ENCODE measurements at places on chromosomes 6 and 20.

DNA sequence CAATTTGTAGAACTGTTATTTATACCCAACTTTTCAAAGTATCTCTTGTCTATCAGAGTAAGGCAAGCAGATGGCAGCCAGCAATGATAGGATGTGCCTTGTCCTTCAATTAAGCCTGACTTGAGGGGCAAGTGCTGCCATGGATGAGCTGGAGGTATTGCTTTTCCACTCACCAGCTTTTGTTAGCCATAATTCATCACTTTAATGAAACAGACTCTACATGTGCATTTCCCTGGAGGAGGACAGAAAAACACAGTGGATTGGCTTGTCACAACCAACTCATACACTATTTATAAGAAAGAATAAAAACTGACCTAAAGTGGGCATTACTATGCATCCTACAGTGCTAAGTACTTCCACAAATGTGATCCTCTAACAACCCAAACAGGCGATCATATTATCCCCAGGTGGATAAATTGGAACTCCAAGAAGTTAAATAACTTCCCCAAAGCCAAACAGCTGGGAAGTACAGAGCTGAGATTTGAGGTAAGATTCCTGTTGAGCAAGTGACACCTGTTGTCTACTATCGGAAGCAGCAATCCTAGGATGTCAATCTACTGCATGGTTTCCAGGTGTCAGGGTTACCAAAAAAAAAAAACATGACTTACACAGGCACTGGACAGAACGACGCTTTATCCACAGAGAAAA is 73.9 kb upstream of the NRSN1 start:
- DNase-seq, result no peak

DNA sequence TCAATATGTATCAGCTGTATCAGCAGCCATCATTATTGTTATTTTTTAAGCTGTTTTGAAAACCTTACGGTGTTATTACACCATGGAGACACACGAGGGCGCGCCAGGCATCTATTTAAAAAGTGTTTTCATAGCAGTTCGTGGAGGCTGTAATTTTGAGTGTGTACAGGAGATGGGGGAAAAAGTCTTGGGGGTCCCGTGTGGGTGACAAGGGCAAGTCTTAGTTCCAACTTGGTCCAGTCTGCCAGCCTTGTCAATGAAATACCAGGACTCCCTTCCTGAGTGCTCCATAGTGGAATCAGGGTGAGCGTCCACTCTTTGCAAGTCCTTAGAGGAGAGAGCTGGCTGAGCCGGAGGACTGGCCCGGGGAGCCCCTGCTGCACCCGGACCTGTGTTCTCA is 43.3 kb downstream of the SLC2A10 start:
- peak; percentile 64 for DNase-seq

GRCh38 chr20:16143596-16143995 is 429.7 kb downstream of the KIF16B start:
- DNase-seq, result no peak

- no peak for DNase-seq
These were observed 545.4 kb downstream of the EYS start for GRCh38 chr6:65161661-65162060.

DNA sequence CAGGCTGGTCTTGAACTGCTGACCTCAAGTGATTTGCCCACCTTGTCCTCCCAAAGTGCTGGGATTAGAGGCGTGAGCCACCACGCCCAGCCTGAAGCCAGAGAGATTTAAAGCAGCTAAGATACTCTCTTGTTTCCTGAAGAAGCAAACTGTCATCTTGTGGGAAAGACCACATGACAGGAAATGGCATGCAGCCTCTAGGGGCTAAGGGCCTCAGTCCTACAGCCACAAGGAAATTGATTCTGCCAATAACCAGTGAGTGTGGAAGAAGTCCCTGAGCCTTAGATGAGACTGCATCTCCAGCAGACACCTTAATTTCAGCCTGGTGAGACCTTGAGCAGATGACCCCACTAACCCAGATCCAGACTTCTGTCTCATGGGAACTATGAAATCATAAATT is 40.9 kb downstream of the KIZ start:
- DNase-seq, result no peak

DNA sequence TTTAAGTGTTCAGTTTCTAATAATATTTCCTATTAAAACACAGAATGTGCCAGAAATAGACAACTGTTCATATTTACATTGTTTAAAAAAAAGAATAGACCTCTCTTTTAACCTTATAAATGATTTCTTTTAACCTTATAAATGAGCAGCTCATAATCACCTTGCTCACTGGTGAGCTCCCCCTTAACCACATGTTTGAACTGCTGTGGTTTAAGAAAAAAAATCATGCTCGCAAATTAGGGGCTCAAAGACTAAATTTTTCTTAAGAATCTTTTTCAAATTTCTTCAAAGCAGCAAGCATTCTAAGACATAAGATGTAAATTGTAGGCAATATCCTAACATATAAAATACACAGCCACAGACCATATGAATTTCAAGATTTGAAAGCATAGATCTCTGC is 32.8 kb downstream of the FAM8A1 start:
- no peak for DNase-seq

GRCh38 chr20:5973971-5974370 is 23.5 kb downstream of the MCM8 start:
- DNase-seq, result no peak

GRCh38 chr6:41594326-41594725 is 43.9 kb upstream of the MDFI start:
- peak; percentile 88 for DNase-seq

DNA sequence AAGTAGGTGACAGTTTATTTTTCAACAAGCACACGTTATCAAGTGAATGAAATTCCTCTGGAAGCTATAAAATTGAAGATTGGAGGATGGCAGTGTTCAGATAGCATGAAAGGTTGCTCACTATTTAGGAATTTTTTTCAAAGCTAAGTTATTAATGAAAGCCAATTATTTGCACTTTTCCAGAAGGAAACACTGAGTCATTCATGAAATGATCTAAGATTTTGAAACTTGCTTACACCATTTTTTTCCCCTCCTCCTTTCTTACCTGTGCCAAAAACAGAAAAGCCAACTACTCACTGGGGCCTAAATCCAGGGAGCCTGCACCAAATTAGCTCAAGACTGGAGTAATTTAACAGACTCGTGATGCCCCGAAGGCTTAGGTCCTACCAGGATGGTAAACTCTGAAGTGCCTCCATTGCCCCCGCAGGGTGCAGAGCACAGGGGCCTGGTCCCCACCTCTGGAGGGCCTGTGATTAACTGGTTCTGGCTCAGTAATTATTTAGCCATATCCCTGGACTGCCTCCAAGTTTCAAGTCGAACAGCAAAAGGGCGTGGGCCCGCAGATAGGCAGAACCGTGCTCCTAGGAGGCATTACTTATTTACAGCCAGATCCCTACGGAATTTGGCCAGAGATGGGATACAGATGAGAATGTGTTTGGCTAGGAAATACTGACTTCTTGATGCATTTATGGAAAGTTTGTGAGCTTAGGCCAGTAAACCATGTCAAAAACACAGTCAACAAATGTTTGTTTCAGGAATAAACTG is 28.0 kb upstream of the ZNF217 start:
- DNase-seq, result peak; percentile 97

Data from fibroblast of mammary gland (primary cell).